Ovary (tissue), 10 donors: ENCODE measurements at places on chromosomes 5 and 9.

DNA sequence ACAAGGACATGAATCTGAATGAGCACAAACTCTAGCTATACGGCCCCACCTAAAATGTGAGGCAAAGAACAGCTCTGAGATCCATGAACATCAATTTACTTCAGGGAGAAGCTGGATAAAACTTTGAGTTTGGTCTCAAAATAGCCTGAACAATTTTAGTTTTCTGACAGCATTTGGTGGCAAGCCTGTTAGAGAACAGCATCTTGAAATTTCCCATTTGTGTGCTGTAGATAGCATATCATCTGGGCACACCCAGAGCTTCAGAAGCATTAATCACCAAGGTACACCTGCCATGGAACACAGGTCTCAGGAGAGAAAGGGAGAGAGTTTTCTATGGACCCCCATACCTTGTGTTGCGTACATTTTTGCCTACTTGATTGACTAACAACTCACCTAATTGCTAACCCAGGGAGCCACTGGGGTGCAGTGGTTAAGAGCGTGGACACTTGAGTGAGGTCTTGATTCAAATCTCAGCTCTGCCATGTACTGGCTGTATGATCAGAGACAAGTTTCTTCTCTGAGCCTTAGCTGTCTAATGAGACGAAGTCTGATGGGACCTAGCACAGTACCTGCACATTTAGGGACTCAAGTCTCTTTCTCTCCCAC lies 264.9 kb downstream of the PIK3R1 start:
- DNase-seq = no peak

DNA sequence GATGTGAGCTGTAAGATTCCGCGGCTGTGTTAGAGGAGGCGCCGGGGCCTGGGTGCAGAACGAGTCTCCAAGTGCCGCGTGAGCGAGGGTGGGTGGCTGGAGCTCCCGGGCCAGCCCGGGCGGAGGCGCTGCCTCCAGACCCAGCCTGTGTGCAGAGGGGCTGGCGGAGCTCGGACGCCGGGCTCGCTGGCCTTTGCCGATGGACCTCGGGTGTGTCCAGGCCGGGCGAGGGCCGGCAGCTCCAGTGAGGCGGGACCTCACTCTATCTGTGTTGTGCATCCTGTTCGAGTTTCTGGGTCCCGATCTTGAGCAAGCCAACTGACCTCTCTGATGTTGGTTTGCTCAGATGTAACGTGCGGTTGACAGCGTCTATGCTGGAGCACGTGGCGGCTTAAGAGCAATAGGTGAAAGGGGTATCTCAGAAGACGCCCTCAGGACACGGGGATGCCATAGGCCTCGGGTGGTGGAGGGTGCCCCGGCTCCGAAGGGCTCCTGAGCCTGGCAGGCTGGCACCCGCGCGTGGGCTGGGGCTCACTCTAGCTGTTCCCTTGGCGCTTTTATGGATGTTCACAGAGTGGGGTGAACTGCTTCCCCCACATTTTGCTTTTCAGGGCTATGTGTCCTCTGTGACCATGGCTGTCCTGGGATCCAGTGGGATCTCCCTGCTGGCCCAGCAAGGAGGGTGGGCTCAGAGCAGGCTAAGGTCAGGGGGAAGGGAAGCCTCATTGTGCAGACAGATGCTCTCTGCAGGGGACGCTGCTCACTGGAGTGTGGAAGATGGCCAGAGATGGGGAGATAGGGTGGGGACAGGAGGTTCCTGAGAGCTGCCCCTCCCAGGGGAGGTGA lies 69.8 kb downstream of the MRPL36 start:
- DNase-seq = no peak

DNA sequence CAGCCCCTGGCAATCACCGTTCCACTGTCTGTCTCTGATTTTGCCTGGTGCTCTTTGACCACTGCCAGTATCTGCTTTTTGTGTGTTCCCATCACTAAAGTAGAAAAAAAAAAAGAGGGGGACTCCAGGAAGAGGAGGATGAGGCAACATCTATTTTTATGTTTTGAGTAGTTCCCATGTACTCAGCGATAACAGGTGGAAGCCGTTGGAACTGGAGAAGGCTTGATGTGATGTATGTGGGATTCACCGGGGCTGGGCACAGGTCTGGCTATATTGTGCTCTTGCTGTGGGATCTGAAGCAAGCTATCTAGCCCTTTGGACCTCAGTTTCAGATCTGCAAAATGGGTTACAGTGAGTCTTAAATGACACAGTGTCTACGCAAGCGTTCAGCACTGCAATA lies 104.9 kb downstream of the SLIT3 start:
- DNase-seq = no peak

- DNase-seq = no peak
These were observed 69.4 kb upstream of the PSD2 start for GRCh38 chr5:139726248-139726647.

- no peak for DNase-seq
These were observed 26.4 kb upstream of the TOMM5 start for GRCh38 chr9:37618817-37619216.

- DNase-seq = peak; percentile 28
These were observed at the start of gene CCDC152 for GRCh38 chr5:42756606-42757601. CCDC152 (plus strand) TSS chr5:42756818; CDS start chr5:42759122, 2,304 bp downstream.

DNA sequence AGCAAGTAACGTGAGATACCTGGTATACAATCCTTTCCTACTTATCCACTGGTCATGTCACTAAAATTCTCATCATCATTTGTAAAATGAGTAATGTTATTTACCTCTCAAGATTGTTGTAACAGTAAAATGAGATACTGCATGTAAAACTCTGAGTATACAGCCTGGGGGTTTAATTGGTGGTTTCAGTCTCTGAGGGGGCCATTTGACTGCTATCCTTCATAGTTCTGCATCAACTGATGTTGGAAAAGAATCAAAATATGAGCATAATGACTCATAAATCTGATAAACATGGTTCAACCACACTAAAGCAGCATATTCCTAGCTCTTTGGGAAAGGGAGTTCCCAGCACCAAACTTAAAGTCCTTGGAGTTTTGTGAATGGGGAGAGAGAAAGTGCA lies 181.0 kb upstream of the GHR start:
- DNase-seq = no peak

- DNase-seq = no peak
These were observed 31.2 kb downstream of the CDK7 start for GRCh38 chr5:69265931-69266330.

DNA sequence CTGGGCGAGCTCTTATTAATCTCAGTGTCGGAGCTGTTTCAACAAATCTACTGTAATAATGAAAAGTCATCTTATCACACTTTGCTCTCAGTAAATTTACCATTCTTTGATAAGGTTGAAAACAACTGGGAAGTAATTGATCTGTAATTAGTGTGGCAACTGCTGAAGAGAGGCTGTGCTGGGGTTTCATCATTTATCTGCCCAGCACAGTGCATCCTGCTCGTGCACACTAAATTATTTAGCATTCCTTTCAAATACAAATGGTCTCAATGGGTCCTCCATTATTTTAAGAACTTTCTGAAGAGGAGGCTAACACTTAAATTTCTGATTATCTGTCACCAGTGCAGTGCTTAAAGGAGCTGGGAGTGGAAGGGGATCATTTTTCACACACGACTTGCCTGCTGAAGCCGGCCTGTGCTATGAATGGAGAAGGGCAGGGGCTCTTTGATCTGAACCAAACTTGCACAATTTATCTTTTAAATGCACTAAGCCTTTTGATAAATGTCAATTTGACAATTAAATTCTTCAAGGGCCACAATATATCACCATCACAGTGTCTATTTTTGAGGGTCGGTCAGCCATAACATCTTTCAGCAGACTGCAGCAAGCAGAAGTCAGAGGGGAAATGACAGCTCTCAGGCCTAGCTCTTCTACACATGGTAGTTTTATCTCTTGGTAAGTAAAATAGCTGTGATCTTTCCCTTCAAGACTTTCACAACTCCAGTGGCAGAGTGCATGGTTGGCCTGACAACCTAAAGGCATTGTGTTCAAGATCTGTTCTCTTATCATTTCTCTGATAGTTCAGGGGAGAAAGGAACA lies 106.4 kb upstream of the EFNA5 start:
- no peak for DNase-seq

DNA sequence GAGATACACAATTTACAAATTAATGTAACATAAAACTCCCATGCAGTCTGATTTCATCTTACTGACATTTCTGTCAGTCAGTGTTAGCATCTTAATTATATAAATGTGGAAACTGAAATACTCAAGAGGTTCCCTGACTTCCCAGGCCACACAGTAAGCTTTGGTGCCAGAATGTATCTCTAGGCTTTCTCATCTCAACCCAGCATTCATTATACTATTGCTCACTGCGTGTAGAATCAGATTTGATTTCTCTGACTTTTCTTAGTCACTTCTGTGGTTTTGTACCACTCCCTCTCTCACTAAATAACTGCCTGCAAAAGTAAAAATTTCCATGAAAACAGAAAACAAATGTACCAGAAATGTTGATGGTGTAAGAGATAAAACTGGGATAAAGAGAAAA lies 31.7 kb upstream of the CDKN2B start:
- no peak for DNase-seq

- DNase-seq = no peak
These were observed 415.3 kb downstream of the CETN3 start for GRCh38 chr5:89994266-89994665.

- peak; percentile 31 for DNase-seq
These were observed 880.9 kb upstream of the SEMA6A start for GRCh38 chr5:117455236-117456233.

GRCh38 chr5:124352312-124352711 lies 394.1 kb downstream of the ZNF608 start:
- DNase-seq = no peak

GRCh38 chr9:16524823-16525222 lies 345.6 kb downstream of the BNC2 start:
- no peak for DNase-seq

DNA sequence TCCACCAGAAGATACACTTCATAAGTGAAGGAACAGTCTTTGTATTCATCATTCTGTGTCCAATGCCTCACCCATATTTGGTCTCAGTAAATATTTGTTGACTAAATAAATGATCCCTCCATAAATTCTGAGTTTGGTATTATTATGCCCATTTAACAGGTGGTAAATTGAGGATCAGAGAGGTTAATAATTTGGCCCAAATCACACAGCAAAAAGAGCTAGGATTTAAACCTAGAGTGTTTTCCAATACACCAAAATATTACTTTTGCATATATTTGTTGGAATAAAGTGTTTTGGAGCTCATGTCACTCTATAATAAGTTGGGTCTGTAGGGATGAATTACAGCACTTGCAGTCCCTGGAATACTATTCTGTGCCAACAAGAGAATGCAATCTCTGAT lies 470.3 kb downstream of the ARHGEF28 start:
- DNase-seq = no peak

DNA sequence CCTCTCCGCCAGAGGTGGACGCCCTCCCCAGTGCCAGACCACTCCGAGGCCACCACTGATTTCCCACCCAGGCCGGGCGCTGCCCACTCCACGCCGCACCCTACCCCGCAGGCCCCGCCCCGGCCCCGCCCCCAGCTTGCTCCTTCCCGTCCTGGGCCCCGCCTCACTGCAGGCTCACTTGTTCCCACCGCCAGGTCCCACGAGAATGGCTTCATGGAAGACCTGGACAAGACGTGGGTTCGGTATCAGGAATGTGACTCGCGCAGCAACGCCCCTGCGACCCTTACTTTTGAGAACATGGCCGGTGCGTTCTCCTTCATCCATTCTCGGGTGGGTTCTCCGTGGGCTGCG lies 6.5 kb downstream of the LRRC26 start:
- DNase-seq = no peak

DNA sequence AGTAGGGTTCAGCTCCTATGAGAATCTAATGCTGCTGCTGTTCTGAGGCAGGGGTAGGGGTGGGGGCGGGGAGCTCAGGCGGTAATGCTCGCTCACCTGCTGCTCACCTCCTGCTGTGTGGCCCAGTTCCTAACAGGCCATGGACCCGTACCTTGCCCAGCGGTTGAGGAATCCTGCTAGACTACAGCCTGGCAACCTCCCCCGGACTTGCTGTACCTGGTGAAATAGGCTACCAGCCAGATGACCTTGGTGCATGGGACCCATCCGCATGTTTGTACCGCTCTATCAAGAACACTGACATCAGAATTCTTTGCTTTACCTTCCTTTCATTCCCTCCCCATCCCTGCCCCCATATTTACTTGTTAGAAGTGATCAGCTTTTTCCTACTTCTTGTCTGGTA lies 15.3 kb downstream of the IL31RA start:
- DNase-seq = no peak

DNA sequence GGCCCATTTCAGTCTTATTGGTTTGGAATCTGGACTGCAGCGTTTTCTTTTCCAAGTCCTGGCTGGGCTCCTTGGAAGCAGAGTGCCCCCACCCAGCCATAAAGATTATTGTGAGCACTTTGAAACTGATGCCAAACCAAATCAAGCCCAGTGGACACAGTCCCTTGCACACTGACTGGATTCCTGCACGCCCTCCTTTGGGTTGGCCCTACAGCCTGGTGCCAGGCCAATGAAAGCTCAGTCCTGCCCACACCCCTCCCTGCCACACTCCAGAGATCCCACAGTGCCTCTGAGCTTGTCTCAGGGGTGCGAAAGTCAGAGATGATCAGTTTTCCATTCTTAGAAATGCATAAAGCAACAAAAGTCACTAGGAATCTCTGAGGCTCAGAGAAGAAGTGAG lies 181.9 kb downstream of the CETN3 start:
- no peak for DNase-seq

DNA sequence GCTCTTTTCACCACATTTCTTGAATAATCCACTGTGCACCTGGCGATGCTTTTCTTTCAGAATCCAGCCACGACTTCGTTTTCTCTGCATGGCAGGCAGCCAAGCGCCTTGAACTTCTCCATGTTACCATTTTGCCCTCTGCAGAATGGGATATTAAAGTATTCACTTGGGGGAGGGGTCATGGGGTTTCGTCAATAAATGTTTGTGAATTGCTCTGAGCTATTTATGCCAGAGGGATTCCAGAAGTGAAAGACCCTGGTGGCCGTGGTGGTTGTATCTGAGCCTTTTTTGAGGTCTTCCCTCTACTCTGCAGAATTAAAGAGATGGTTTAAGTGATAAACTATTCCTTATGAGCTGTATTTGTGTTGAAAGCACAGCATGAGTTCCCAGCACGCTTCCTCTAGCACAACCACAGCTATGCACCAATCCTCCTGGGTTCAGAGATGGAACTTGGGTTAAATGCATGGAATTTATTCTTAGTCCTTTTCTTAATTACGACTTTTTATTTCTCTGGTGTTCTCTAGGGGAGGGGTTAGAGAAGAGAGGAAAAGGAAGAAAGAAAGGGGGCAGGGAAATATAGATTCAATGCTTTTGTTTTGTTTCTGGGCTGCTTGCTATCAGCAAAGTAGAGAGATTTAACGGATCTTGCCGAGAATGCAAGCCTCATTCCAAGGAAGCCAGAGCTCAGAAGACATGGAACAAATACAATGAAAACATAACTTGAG lies 478.2 kb upstream of the TNC start:
- DNase-seq = no peak

GRCh38 chr5:85140471-85140870 lies 755.8 kb upstream of the EDIL3 start:
- DNase-seq = no peak
